ENCODE measurements at places on chromosomes 1 and 21. TPM values are rescaled to one million over a fixed set of nuclear protein-coding genes. Genes with fewer than 3 reads are reported as not detected.

Gene MXRA8
- 5.0 TPM for total RNA-seq

Gene AMY1A
- under 0.01 TPM for total RNA-seq

Gene LRRC3
- total RNA-seq = under 0.01 TPM

Gene SPRR1B
- total RNA-seq = 91.5 TPM

Gene RRAGC
- total RNA-seq = 21.0 TPM

Gene NPHS2
- total RNA-seq = not detected

Gene NIBAN1
- total RNA-seq = 169 TPM

Gene FMO1
- not detected for total RNA-seq

Gene MAN1C1
- under 0.01 TPM for total RNA-seq

Gene B3GALT2
- not detected for total RNA-seq

Gene A3GALT2
- total RNA-seq = not detected

Gene ZNF124
- 21.1 TPM for total RNA-seq

Gene DIRAS3
- total RNA-seq = 0.13 TPM

Gene APCS
- not detected for total RNA-seq

Gene GCSAML
- not detected for total RNA-seq
